ENCODE measurements at places on chromosomes 6 and 20.

GRCh38 chr6:163422550-163422949, 8.0 kb downstream of the QKI start:
- no peak for DNase-seq

- no peak for DNase-seq
These were observed 5.7 kb downstream of the SIM1 start for GRCh38 chr6:100458841-100459591.

DNA sequence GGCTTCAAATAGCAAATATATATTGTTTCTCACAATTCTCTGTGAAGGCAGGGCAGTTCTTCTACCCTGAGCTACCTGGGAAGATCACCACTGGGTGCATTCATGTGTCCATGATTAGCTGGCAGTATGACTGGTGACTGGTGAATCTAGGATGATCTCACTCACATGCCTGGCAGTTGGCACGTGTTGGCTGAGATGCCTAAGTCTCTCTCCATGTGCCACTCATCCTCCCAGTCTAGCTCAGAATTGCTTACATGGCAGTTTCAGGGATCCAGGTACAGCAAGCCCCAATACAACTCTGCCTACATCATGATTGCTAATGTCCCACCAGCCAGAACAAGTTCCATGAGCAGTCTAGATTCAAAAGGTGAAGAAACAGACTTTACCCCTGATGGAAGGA, 346.8 kb upstream of the CNR1 start:
- no peak for DNase-seq

DNA sequence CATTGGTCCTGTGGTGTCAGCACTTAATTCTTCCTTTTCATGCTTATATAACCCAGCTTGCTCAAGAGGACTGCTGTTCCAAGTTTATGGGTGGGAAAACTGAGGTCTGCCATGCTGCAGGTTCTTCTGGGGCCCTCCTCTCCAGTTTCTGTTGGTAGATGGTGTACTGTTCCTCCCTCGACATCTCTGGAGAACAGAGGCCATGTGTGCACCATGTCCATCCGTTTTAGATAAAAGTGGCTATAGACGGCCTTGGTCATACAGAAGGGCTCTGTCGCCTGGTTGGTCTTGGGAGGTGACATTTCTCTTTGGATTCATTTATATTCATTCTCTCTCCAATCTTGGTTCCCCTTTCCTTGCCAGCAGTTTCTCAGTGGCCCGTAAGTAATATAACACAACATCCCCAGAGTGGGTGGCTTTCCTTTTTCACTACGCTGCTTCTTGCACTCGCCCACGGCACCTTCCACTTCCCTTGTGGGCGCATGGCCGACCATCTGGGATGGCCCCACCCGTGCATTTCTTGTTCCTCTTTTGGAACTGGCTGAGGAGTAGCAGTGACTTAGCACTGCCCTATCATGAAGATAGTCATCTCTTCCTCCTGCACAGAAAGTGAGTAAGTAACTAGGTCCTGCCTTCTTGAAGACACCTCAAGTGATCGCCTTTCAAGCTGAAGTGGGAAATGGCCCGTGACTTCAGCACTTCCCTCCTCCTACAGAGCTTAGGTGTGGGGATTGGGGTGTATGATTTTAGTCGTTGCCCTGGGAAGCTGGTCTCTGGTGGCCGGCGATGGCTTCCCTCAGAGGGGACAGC, 94.2 kb downstream of the RREB1 start:
- DNase-seq, result no peak

- DNase-seq, result no peak
These were observed 13.5 kb upstream of the GFOD1 start for GRCh38 chr6:13500915-13501314.

GRCh38 chr6:126905917-126906316, 212.6 kb upstream of the RSPO3 start:
- DNase-seq, result no peak

DNA sequence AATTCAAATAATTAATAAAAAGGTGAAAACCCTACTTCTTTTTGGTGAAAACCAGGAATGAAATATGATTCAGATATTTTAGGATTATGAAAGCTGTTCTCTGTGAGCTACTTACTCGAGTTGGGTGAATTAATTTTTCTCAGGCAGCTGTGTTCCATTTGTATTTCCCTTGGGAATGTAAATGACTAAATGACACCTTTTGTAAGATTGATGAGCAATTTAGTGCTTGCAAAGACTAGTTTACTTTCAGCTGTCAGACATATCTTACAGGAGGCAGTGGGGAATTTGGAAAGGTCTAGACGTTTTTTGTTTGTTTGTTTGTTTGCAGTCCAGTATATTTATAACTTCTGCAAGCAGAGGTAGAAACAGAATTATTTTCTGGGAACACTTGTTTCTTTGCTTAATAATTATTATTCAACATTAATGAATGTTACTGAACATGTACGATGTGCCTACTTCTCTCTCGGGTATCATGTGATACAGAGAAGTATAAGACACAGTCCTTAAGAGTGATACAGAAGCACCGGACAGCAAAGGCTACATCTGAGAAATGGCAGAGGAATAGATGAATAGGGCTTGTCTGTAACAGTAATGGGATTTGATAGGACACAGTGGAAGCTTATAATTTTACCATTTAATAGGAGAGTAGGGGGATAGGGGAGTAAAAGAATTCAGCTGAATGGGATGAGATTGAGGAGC, 91.3 kb downstream of the AKAP7 start:
- DNase-seq, result no peak

GRCh38 chr20:50107086-50107660, 5.8 kb downstream of the UBE2V1 start:
- no peak for DNase-seq

DNA sequence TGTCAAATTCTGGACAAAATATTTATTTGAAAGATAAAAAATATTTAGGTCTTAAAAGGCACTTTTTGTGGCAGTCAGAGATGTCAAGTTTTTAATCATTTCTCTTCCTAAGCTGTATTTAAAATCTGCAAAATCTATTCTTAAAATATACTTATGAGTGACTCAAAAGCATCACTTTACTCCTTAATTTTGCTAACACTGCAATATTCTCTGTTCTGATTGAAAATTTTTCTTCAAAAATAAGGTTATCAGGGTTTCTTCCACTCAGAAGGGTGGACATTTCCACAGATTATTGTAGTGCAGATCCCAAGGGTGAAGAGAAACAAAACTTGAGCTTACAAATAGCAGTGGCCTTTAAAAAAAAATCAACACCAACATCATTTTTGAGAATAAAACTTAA, 27.5 kb downstream of the PLEKHG1 start:
- DNase-seq, result no peak

DNA sequence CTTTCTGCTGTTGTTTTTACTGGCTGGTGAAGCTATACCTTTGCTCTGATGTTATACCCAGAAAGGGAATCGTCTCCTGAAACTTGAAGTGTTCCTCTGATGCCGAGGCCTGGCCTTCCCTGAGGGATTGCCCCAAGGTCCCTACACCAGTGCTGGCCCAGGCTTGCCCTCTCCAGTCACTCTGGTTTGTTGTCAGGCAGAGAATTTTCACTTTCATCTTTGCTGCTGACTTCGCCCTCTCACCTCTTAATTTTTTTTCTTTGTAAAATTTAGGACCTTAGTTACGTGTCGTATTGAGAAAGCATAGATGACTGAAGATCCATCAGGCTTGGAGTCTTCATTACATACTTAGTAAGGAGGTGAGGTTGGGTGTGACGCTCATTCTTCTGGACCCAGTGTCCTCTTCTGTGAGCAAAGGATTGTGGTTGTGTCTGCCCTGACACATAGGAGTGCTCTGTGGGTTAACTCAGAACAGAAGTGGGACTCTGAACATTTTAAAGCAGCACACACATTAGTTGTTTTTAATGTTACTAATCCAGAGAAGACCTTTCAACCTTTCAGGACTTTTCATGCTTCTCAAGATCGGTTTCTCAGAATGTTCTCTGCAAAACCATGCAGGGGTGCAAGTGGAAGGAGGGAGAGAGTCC, 45.4 kb downstream of the TULP4 start:
- no peak for DNase-seq

GRCh38 chr6:166221040-166221439, 53.4 kb upstream of the TBXT start:
- no peak for DNase-seq

DNA sequence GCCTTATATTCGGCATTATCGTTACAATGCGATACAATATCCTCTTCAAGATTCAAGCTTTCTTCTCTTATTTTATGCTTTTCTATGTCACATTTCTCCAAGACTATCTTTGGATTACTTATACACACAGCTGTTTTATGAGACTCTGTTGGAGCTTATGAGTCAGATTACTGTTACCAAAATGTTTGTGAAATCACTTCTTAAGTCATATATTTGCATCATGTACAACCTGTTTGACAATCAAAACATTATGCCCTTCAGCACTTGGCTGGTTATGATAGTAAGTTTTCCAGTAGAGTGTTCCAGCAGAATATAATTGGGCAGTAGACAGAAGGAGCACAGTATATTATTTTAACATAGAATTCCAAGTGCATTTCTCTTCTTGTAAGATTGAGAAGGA, 35.2 kb downstream of the BMP6 start:
- DNase-seq, result no peak

DNA sequence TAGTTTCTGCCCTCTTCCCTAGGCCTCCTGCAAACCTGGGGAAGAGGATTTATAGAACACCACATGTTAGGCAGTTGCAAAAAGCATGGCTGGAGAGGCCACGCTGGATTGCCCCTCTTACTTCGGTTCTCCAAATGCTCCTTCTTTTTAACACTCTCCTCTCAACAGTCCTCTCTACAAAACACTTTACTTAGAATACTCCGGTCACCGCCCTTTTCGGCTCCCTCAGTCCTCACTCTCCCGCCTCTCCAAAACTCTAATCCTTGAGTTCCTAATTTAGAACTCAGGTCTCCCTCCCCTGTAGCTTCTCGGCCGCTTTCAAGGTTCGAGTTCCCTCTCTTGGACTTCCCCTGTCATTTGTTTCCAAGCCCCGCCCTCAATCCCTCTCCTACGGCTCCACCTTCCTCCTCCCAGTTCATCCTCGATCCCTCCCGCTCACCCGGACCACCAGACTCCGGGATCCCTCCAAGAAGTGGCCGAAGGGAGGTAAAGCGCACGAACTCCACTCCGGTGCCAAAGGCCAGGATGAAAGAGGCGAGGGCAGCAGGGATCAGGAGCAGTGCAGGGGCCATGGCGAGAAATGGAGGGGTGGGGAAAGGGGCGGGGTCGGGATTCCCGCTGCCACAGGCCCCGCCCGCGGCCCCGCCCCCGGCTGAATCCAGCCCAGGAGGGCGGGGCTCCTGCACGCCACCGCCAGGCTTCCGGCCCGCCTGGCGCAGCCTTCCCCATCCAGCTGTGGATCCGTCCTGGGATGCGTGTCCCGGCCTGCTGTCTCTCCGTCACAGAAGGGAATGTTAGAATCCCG, at the start of gene NRM:
Gene NRM (minus strand): TSS at position 582 of the 805 bp plus-strand sequence. CDS start 10 bp downstream, at position 572.
- peak; percentile 16 for DNase-seq

DNA sequence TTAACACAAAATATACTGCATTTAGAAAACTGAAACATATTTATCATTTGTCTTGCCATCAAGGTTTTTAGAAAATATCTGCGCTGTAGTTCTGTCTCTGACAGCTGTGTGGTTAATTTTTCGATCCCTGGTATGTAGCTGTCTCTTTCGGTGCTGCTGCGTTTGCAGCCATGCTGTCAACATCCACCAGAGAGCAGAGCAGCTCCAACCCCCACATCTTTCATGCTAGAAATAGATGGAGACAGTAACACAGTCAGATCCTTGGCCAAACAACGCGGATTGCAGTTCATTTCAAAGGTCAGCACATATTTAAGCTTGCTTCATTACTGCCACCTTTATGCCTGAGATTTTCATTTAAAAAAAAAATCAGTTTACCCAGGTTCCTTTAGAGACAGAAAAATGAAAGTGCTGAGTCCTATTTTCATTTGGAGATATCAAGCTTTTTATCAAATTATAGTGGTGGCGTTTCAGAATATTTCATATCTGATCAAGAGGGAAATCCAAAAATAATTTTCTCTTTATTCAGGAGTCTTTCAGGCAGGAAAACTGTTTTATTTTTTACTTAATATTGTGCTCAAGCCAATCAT, 157.7 kb upstream of the MMS22L start:
- peak; percentile 57 for DNase-seq

- DNase-seq, result no peak
These were observed 124.6 kb upstream of the BTN3A2 start for GRCh38 chr6:26240157-26241032.

GRCh38 chr6:158768436-158768835, 50.7 kb downstream of the EZR start:
- no peak for DNase-seq

- DNase-seq, result no peak
These were observed 29.4 kb downstream of the LRP11 start for GRCh38 chr6:149834513-149835481.

DNA sequence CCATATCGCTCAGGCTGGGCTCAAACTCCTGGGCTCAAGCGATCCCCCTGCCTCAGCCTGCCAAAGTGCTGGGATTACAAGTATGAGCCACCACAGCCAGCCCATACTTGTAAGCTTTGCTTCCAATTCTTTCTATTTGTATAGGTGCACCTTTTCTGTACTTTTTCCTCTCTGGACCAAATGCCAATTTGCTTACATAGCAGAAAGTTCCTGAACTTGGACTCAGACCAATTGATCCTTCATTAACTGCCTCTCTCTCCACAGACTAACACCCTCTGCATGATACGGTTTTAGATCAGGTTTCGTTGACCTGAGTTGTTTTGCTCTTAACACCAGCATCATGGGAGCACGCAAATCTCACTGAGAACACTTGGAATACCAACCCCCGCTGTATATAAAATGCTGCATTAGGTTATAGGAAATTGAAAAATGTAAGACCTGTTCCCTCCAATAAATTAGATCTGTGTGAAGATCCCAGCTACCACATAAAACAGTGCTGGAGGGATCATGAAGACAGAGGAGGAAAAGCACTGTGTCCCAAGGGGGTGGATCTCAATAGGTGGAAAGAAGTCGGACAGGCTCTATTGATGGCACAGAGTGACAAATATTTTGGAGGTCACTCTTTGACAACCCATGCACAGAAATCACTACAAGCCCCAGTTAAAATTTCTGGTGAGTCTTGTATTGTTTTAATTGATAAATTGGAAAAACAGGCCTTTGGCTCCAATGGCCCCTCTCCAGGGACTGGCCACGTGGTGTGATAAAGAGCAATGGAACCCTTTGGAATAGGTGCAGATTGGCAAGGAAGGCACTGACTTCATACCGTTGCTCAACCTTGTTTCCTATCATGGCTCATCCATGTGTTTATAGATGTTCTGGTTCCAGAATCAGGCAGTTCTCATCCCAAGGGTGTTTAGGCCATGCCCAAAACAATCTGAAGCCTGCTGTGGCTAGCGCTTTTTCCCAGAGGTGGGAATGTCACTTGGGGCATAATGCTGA, 51.2 kb downstream of the ISM1 start:
- no peak for DNase-seq

- DNase-seq, result no peak
These were observed 55.7 kb downstream of the PLCB1 start for GRCh38 chr20:8187740-8188139.
